ENCODE measurements at places on chromosomes 3 and 15.

GRCh38 chr3:71568207-71568606 is 15.3 kb downstream of the FOXP1 start:
- DNase-seq = no peak

GRCh38 chr3:22176911-22177310 is 425.9 kb upstream of the ZNF385D start:
- DNase-seq = no peak

DNA sequence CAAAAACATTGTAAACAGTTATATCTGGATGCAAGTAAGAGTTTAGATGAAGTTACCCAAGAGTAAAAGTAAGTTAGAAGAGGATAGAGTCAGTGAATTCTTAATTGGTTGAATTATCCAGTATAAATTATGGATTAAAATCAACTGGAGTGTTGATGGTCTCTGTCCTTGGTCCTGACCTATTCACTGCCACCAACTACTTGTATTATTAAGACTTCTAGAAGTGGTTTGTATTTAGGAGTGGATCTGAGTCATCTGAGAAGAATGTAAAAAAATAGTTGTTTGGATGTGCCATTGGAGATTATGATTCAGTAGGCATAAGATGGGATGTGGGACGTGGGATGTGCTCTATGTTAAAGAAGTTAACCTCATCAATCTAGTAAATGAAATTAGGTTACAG is 86.4 kb downstream of the SYNPR start:
- no peak for DNase-seq

- DNase-seq = no peak
Measured at GRCh38 chr15:44802336-44802735, 66.0 kb downstream of the TRIM69 start.

GRCh38 chr3:41199866-41200668 is 762 bp downstream of the CTNNB1 start:
- DNase-seq = peak; percentile 52

- peak; percentile 16 for DNase-seq
Measured at GRCh38 chr3:172181932-172182586, 142.7 kb downstream of the FNDC3B start.

GRCh38 chr3:124557433-124558232 is 172.6 kb upstream of the UMPS start:
- DNase-seq = no peak

- no peak for DNase-seq
Measured at GRCh38 chr3:81676706-81677456, 84.6 kb downstream of the GBE1 start.
